ENCODE measurements at places on chromosomes 1 and 21.
A peak's percentile ranks its signal among the peaks of the same experiment; 100 is the strongest.

- DNase-seq, result peak; percentile 10
These were observed 5.7 kb upstream of the ACOT11 start for GRCh38 chr1:54542120-54542961.

DNA sequence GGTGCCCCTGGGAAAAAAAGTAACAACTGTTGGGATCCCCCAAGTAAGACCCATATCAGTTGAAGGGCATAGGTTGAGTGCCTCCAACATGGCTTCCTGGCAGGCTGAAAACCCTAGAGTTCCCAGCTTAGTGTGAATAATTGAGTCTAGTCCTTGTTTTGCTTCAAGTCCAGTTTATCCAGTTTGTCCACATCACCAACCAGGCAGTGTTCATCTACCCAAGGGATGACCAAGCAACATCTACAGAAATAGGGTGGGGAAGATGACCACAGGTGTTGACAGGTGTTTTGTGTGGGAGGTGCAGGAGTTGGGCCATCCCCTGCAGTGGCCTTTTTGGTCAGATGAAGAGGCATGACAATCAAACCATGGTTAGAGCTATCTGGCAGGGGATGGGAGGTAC is 54.3 kb upstream of the ERO1B start:
- DNase-seq, result no peak

GRCh38 chr1:234538062-234538731 is 59.2 kb upstream of the TARBP1 start:
- DNase-seq, result no peak

GRCh38 chr1:182392050-182393028 is 749 bp upstream of the GLUL start:
- no peak for DNase-seq

GRCh38 chr21:42321845-42322244 is 6.6 kb upstream of the TFF3 start:
- no peak for DNase-seq

- no peak for DNase-seq
These were observed 574.2 kb upstream of the ADGRL2 start for GRCh38 chr1:81226603-81226928.

DNA sequence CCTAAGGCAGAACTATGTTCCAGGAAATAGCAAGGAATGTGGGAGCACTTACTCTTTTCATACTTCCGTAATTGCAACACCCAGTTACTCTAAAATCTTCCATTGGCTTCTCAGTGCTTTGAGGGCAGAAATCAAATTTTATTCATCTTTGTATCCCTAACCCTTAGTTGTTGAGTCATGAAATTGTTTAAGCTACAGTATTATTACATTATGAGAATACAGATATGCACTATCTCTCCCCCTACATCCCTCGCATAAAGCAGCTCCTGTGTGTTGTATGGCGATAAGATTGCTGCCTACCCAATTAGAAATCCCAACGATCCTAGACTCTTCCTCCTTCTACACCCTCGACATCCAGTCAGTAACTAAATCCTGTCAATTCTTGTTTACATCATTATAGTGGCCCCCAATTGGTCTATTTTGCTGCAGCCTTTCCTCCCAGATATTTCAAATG is 2.6 kb downstream of the AIDA start:
- no peak for DNase-seq

DNA sequence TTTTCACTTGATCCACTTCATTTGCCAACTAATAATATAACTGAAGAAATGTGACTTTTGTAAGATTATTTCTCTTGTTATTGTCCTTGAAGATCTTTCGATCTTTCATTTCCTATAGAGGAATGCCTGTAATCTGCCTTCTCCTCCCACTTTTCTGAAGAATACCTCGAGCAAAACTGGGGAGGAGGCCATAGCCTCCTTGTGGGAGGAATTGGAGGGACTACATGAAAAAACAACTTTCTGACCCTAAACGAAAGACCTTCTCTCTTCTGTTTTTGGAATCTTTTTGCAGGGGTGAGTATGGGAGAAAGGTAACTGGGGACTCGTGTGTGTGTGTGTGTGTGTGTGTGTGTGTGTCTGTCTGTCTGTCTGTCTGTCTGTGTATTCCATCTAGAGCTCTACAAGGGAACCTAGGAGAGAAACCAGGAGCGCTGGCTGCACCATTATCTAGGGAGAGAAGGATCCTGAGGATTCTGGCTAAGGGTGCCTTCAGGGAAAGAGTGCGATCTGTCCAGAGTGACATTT is 32.4 kb upstream of the MAB21L3 start:
- DNase-seq, result no peak

DNA sequence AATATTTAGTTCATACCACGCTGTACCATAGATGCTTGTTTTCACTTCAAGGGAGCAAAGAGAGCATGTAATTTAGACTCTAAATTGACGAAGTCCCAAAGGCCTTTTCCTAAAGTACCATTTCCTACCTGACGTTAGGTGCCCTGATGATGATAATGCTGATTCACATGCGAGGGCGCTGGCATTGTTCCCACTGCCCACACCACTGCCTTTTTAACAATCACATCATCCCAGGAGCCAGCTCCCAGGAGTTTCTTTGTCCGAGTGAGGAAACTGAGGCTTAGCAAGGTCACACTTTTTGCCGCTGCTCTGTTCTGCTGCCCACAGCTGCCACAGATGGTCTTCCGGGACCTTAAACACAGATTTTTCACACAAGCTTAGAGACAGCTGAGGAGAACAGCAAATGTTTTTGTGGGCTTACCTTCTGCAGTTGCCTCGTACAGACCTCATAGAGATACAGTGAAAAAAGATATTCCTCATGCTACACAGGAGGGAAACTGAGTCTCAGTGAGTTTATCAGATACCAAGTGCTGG is 69.4 kb downstream of the EVA1C start:
- DNase-seq, result no peak

GRCh38 chr1:90370686-90371447 is 346.2 kb downstream of the BARHL2 start:
- DNase-seq, result no peak

DNA sequence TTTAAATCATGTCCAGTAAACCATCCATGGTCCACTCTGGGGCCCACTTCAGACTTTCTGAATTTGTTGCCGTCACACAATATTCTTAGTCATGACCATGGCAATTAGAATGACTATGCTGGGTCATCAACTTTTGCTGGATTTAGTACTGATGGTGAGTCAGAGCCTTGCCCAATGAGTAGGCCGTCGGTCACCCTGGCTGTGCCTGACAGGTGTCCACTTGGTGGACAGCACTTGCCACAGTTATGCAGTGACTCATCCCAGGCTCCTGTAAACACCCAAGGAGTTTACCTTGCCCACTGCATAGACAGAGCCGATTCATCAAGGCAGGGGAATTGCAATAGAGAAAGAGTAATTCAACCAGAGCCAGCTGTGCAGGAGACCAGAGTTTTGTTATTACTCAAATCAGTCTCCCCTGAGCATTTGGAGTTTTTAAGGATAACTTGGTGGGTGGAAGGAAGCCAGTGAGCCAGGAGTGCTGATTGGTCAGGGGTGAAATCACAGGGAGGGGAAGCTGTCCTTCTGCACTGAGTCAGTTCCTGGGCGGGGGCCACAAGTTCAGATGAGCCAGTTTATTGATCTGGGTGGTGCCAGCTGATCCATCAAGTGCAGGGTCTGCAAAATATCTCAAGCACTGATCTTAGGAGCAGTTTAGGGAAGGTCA is 333.8 kb downstream of the PTPRU start:
- DNase-seq, result no peak

GRCh38 chr1:205236526-205236925 is 8.8 kb downstream of the TMCC2 start:
- DNase-seq, result no peak

DNA sequence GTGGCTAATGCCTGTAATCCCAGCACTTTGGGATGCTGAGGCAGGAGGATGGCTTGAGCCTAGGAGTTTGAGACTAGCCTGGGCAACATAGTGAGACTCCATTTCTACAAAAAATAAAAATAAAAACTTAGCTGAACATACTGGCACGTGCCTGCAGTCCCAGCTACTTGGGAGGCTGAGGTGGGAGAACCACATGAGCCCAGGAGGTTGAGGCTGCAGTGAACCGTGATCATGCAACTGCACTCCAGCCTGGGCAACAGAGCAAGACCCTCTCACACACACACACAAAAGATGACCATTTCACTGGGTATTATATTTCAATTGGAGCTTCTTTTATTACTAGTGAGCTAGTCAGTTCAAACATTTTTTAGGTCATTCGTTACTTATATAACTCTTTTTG is 116.9 kb upstream of the SLC35F3 start:
- no peak for DNase-seq

- no peak for DNase-seq
These were observed 2.0 kb downstream of the PSEN2 start for GRCh38 chr1:226872437-226872836.

DNA sequence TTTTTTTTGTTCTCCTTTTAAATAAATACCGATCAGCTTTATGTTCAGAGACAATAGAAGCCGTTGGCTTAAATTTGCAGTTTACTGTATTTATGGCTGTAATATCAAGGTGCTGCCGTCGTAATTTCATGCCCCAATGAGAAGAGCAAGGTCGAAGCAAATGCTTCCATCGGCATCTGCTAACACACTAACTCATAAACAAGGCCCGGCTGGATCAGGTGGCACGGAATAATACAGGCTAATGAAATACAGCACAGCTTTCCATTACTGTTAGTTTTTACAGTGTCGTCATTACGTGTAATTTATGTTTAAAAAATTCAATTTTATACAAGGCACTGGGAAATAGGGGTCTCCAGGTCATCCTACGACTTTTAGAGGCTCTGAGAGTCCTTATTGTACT is 119.0 kb downstream of the PEX14 start:
- no peak for DNase-seq

- no peak for DNase-seq
These were observed 44.8 kb downstream of the NTPCR start for GRCh38 chr1:232995189-232995588.

- DNase-seq, result no peak
These were observed 17.1 kb downstream of the TTF2 start for GRCh38 chr1:117077267-117077666.

DNA sequence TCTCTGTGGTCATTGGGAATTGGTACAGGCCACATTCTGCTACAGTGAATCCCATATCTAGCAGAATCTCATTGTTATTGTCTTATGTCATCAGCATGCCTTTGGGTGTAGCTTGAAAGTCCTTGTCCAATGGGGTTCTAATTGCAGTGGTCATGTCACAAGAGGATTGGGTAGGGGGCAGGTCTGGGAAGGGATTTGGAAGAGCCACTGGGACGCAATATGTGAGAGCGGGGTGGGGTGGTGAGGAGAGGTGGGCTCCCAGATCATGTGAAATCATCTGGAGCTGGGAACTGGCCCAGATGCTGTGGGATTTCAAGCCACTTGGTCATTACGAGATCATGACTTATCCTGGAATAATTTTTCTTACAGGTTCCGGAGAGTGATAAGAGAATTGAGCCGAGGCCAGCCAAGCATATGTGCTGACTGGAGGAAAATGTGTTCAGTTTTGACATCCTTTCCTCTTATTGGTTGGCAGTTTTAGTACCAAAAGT is 16.3 kb downstream of the CNIH3 start:
- no peak for DNase-seq

- no peak for DNase-seq
These were observed 23.2 kb downstream of the PARP1 start for GRCh38 chr1:226384717-226385116.

DNA sequence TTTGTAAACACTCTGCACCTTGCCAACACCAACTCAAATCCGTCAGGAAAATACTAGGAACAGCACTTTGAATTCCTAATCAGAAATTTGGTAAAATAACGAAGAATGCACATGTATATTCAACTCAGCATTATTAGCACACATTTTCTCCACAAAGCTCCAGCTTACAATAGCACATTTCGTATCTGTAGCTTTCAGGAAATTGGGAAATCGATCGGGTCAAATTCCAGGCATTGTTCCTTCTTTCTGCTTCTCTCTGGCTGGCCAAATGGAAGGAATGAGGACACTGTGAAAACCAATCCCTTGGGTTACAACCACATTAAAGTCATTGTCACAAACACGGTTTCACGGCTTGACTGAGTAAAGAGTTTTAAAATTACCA is 58.6 kb downstream of the NPHP4 start:
- DNase-seq, result no peak

- DNase-seq, result no peak
These were observed 18.1 kb upstream of the COL18A1 start for GRCh38 chr21:45386728-45387371.

GRCh38 chr1:151680391-151680790 is 36.2 kb downstream of the CELF3 start:
- DNase-seq, result no peak

DNA sequence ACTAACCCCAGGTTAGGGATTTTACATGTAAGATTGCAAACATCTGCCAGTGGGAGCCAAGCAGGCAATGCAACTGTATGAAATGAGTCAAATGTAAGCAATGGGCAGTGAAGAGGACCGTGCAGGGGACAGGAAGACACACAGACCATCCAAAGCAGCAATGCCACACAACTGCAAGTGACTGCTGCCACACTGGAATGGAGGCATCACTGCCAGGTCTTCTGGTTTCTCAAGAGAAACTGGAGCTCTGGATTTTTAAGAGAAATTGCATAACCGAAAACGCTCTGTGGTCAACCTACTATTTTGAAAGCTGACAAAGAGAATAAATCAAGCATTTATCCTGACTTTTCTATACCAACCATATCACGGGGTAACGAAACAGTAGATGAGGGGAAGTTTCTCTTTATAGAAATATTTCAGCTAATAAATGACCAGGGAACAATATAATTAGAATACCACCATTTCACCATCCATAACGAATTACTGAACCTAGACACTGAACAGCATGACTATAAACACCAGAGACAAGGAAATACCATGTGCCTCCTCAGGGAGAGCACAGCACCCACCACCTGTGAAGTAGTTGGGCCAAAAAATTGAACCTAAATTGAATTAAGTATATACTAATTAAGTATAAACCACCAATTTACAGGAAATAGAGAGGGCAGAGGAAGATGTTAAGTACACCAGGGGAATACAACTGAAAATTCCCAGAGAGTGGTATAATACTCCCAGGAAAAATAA is 4.4 kb downstream of the AK2 start:
- DNase-seq, result no peak

DNA sequence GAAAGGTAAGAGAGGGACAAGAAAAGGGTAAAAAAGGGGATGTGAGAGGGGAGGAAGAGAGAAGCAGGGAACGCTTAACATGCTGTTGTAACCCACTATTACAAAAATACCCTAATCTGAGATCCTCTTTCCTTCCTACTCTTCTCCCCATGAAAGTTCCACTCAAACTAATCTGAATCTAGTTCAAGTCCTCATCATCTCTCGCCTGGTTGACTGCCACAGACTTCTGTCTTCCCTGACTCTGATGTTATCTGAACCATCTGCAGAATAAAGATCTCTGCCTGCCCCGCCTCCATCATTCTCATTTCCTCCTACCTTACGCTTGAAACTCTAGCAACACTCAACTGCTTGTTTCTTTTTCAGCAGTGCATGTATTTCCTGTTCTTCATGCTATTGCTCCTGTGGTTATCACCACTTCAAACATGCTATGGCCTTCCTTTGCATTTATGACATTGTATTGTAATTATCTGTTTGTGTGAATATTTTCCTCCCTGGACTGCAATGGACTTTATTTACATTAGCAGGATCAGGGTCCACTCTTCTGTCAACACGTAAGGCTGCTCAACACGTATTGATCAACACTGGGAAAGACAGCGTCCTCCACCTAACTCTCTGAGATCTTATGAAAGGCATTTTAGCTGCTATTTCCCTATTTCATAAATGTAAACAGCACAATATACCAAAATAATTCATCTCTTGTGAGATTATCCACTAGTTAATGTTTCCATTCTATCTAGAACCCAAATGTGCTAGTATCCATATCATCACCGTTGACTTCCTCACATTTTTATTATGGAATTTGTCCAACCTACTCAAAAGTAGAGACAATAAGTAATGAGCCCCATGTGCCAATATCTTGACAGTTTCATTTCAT is 215.5 kb upstream of the USP25 start:
- DNase-seq, result peak; percentile 12

- no peak for DNase-seq
These were observed 109.8 kb upstream of the WARS2 start for GRCh38 chr1:119250299-119250698.

Data from stimulated activated CD8-positive, alpha-beta memory T cell treated with anti-CD3 and anti-CD28 coated beads, Interleukin-7, amount 100 ng/mL, for 24 hours (primary cell).